ENCODE measurements at places on chromosomes 5 and 9.
A peak's percentile ranks its signal among the peaks of the same experiment; 100 is the strongest.

DNA sequence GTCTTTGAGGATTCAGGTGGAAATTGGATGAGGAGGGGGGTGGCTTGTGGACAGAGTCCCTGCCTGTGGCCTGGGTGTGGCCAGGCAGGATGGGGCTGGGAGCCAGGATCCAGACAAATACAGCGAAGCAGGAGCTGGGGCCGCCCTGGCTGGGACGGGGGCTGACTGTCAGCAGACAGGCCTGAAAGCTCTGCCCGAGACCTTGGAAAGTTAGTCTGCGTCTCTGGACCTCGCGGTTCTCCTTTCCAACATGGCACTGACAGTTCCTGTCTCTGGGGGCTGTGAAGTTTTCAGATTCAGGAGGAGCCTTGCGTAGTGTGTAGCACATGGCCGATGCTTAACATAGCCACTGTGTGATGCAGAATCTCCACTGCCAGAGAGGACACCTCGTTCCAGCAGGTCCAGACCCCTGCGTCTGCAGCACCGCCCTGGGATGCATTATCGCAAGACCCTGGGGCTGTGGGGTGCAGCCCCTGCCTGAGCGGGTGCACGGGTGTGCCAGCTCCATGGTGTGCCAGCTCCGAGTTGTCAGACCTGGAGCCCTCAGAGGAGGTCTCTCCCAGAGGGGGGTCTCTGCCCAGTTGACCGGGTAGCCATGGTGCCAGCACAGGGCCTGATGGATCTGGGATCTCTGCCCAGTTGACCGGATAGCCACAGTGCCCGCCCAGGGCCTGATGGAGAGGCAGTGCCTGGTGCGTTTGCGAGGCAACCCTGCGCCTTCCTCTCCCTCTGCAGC is 89.3 kb downstream of the COL5A1 start:
- no peak for DNase-seq

DNA sequence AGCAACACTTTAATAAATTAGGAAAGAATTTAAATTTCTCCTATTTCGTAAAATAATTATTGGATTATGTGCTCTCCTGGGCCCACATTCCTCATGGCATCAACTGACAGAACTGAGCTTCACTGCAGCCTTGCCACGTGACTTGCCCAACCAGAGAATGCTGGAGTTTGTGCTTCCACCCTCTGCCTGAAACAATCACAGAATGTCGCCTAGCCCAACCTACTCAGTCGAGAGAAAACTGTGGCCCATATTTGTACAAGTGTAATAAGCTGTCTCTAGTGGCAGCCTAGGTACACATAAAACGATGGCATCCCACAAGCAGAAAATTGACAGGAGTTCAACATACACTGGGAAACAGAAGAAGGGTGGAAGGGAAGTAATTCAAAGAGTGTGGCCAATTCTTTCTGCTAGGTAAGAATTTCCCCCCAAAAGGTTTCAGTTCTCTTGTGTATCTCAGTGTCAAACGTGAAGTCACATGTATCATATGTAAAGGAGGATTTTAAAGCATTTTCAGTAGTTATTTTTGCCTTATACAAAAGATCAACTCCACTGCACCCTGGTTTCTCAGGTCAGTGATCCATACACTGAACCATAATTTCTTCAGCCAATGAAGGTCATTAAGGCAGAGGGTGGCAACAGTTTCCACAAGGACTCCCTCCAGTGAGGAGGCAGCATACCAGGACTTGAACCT is 41.7 kb downstream of the ZNF608 start:
- DNase-seq: no peak

- DNase-seq: no peak
Measured at GRCh38 chr5:129171194-129171944, 76.8 kb downstream of the ISOC1 start.

- peak; percentile 52 for DNase-seq
Measured at GRCh38 chr5:59842999-59843398, 50.5 kb downstream of the PDE4D start.

DNA sequence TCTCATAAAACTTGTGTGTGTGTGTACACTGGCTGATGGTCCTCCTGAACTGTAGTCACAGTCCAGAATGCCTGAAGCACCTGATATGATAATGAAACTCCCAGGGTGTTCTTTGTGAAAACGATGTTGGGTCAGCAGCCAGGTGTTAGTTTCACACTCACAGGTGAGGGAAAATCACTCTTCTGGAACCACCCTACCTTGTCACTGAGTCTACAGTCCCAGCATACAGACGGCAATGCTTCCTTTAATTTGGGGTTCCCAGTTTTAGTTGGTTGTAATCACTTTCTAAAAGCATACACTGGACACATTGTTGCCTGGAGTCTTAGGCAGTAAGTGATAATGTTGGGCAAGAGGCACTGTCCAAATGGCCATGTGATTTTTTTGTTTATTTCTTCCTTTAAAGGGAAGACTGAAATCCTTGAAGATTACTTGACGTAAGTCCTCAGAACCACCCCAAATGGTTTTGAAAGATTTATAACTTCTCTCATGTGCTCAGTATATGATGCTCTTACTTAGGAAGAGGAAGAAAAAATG is 18.2 kb upstream of the MGAT1 start:
- DNase-seq: no peak

DNA sequence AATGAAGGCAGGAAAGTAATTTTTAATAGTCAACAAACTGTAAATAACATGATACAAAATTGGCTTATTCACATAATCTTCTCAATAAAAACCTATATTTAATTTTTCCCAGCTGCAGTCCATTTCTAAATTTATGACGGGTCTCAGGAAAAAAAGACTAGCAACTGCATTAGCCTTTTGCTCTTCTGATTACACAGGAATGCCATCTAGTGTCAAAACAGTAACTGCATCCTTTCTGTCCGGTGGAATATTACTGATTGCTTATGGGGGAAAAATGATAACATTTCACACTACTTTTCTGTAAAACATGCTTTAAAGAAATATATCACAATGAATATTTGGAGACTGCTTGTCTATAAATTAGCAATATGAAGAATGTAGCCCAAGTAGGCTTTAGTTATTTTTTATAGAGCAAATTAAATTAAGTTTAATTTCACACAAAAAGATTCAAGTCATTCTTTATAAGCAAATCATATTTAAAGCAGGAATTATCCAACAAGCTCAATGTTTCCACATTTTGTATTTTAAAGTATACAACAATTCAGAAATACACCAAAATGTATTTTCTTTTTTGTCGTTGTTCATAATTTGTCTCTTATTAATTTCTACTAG is 534.7 kb downstream of the CDH10 start:
- no peak for DNase-seq

DNA sequence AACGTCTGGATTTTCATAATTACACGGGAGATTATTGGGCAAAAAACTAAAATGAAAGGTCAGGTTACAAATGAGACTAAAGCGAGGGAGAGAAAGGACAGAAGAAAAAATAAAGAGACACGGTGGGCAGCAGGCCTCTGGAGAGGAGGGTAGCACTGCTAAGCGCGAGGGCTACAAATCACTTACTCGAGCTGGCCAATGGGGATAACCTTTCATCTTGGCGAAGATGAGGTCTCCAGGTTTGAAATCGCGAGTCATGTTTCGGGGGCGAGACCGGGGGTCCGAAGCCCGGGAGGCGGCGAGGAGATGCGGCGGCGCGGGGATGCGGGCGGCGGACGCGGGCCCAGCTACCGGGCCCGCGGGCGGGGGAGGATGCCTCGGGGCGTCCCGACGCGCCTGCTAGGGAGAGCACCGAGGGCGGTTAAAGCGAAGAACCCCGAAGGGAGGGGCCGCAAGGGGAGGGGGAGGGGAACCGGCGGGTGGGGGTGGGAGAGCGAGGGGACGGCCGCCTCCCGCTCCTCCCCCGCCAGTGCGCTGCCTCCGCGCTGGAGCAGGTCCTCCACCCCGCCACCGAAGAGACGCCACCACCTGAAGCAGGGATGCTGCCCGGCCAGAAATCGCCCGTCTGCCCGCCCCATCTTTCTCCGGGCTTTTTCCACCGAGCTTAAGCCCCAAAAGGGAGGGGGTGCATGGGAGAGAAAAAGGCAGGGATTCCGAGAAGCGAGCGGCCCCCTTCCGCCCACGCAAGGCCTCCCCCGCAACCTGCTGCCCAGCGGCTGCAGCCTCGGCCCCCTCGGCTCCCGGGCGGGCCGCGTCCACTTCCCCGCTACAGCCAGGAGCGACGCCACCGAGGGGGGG is 610 bp downstream of the PSIP1 start:
- peak; percentile 35 for DNase-seq

DNA sequence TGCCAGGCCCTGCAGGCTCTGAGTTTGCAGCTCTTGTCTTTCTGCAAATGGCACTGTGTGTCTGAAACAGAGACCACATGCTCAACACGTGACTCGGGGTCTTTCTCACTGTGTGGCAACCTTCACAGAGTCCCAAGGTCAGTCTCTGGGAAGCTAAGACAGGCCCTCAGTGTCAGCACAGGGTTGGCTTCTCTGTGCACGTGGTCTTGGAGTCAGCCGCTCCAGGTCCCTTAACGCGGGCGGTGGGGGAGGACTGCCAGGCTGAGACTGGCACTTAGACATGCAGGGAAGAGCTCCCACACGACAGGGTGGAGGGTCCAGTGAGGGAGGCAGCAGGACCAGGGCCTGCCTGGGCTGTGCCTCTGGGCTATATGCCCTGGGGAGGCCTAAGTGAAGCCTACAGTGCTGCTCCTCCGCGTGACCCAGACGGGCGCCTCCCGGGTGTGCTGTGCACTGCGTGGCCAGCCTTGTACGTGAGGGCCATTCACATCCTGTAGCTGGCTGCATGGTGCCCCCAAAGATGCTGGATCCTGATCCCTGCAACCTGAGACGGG is 76.8 kb downstream of the ADAMTS2 start:
- no peak for DNase-seq

DNA sequence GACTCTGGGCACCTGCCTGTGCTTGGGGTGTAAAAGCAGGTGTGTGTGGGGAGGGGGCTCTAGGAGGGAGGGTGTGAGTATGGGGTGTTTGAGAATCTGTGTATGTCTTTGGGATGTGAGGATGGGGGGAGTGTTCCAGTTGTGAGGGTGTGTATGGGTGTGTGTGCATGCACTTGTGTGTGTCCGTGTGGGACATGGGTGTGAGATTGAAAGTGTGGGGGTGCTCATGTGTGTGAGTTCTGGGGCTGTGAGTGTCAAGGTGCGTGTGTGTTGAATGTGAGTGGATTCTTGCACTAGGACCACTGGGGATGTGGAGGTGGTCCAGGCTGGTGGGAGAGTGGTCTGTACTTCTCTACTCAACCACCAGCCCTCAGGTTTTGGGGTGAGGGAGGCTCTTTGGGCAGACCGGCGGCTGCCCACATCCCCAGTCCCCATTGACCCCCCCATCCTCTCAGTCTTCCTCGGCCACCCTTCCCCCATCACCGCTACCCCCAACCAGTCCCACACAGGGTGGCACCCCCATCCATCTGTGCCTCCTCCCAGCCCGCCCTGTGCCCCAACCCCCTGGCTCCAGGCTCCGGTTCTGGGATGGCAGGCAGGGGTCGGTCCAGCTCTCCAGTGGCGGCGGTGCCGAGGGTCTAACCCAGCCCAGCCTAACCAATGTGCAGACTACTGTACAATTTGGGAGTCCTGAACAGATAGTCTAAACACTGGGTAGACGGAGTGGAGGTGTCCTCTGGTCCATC is 31.5 kb downstream of the GOLGA2 start:
- no peak for DNase-seq

DNA sequence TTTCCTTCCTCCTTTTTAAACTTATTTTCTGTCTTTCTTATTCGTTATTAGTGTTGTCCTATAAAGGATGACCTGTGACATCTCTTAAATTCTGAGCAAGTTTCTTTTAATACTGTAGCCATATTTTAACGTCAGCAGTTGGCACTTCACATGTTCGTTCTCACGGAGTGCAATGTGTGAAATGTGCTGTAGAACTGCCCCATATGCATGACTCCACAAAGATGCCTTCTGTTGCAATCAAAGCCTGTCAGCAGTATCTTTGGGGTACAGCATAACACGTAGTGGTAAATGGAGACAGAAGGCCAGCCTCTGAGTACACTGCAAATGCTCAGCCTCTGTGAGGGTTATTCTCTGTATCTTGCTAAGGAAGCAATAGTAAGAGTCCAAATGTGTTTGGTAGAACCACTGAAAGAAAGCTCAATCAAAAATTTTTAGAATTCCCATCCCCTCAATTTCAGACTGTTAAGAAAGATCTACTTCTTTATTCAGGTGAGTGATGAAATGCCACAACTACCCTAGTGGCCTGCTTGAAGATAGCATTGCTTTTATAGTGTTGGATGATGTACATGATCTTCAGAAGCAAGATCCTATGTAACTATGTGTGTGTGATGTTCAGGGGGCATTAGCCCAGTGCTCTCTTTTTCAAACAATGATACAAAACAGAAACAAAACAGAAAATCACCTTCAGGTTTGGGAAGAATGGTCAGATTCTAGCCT is 277.7 kb downstream of the TMEM167A start:
- DNase-seq: peak; percentile 3

DNA sequence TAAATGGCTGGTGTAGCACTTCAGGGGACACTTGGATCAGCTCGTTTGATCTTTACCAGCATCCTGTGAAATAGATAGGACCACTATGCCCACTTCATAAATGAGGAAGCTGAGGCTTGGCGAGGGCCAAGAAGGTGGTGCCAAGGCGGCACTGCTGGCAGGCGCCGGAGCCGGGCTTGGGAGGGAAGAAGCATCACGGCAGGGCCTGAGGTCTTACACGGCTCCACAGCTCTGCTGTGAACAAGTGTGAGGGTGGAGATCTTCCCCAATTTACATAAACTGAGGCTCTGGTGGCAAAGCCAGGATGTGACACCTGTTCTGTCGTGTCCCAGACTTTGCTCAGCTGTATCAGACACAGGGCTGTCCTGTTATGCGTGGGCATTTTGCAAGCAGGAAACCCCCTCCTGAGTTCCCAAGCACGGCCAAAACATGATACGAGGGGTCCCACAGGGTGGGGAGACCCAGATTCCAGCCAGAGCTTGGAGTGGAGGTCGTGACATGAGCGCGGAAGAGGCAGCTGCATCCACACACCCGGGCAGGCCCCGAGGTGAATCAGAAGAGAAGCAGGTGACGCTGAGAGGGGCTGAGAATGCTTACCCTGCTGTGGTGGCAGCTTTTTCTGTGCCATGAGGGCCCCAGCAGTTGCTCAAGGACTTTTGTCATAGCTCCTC is 117.5 kb upstream of the BOD1 start:
- DNase-seq: no peak

GRCh38 chr5:159304961-159305595 is 25.2 kb downstream of the IL12B start:
- no peak for DNase-seq

DNA sequence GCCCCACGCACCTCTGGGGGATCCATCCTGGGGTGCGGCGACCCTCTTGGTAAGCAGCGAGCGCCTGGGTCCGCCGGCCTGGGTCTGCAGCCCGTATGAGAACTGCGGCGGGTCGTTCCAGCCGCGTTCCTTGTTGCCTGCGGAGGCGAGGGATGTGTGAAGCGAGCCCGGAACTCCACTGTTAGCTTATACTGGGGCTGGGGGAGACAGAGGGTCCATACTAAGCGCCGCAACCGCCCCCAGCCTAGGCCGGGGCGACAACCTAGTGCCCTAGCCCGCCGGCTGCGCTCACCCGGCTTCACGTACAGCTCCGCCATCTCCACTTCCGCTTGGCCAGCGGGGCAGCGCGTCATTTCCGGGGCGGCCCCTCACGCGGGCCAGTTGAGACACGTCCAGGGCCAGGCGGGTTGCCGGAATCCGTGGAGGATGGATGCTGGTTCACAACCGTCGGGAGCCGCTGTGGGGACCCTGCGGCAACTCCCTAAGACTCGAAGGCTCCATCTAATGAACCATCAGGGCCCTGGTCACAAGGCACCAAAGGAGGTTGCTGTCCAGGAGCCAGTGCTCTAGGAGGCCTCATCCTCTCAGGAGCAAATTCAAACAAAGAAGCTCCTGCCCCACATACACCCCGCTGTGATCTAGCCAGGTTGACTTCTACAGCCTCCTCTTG is at the start of gene SRA1:
Gene SRA1, minus strand, starts transcription at position 338 of the 670 bp plus-strand sequence. Its CDS starts 21 bp downstream, at position 317.
- peak; percentile 90 for DNase-seq

Data from EH (cell line).